ENCODE measurements at places on chromosomes 1 and 21. TPM values are rescaled to one million over a fixed set of nuclear protein-coding genes. Genes with fewer than 3 reads are reported as not detected.

ARHGEF11 gene
- total RNA-seq, result 36.5 TPM

C1orf116 gene
- 18.0 TPM for total RNA-seq

FAM72C gene
- 2.3 TPM for total RNA-seq

AUNIP gene
- not detected for total RNA-seq

ACTL8 gene
- total RNA-seq, result not detected

PARK7 gene
- 41.4 TPM for total RNA-seq

CYP4A11 gene
- not detected for total RNA-seq

AMY1C gene
- not detected for total RNA-seq

TMEM269 gene
- 0.55 TPM for total RNA-seq

TNNT2 gene
- total RNA-seq, result 1.5 TPM

GCSAML gene
- 0.18 TPM for total RNA-seq

SERPINC1 gene
- total RNA-seq, result not detected

CRNN gene
- 0.89 TPM for total RNA-seq

TIE1 gene
- total RNA-seq, result not detected

Data from stomach (tissue), 19 donors.